H9 (cell line): ENCODE measurements at places on chromosomes 2 and 18. TPM values are rescaled to one million over a fixed set of nuclear protein-coding genes. Genes with fewer than 3 reads are reported as not detected.

The SLC4A3 gene
- total RNA-seq, result 10.7 and 11.1 TPM in 2 replicates

GRCh38 chr2:207481924-207482323 is 47.8 kb upstream of the CREB1 start:
- no peaks in the 10 kb centered on the region for H3K27me3 ChIP-seq
- peaks cover 3% of the 10 kb centered on the region; the same call in 1 of the 2 replicates for H3K4me1 ChIP-seq
- no peak overlapping the region for H3K4me3 ChIP-seq
- DNase-seq, result no peak

GRCh38 chr2:25835906-25836305 is 42.4 kb downstream of the ASXL2 start:
- no peak overlapping the region for H3K27ac ChIP-seq
- H3K27me3 ChIP-seq, result no peaks in the 10 kb centered on the region
- DNase-seq, result no peak
- peaks cover 31% of the 10 kb centered on the region for H3K36me3 ChIP-seq

GRCh38 chr2:237717366-237718276 is 81.0 kb upstream of the RBM44 start:
- peaks cover 9% of the 10 kb centered on the region; the same call in 1 of the 2 replicates for H3K4me1 ChIP-seq
- H3K27ac ChIP-seq, result no peak overlapping the region
- no peaks in the 10 kb centered on the region for H3K27me3 ChIP-seq
- H3K36me3 ChIP-seq, result no peaks in the 10 kb centered on the region; the same call in 2 of the 3 replicates

- no peak overlapping the region for H3K4me3 ChIP-seq
- H3K27ac ChIP-seq, result no peak overlapping the region
- H3K36me3 ChIP-seq, result no peaks in the 10 kb centered on the region
- H3K27me3 ChIP-seq, result no peaks in the 10 kb centered on the region
- peaks cover 2% of the 10 kb centered on the region; the same call in 1 of the 2 replicates for H3K4me1 ChIP-seq
- no peak for DNase-seq
These were observed 143.6 kb upstream of the MAP3K20 start for GRCh38 chr2:172931918-172932520.

GRCh38 chr2:152453129-152453911 is 118.3 kb downstream of the FMNL2 start:
- no peaks in the 10 kb centered on the region for H3K27me3 ChIP-seq
- peaks cover 21% of the 10 kb centered on the region for H3K4me1 ChIP-seq
- peaks cover 13% of the 10 kb centered on the region for H3K36me3 ChIP-seq

- no peak overlapping the region for H3K27ac ChIP-seq
- no peak for DNase-seq
- no peaks in the 10 kb centered on the region; the same call in 1 of the 2 replicates for H3K4me1 ChIP-seq
These were observed 77.3 kb downstream of the KCTD1 start for GRCh38 chr18:26471027-26471426.

DNA sequence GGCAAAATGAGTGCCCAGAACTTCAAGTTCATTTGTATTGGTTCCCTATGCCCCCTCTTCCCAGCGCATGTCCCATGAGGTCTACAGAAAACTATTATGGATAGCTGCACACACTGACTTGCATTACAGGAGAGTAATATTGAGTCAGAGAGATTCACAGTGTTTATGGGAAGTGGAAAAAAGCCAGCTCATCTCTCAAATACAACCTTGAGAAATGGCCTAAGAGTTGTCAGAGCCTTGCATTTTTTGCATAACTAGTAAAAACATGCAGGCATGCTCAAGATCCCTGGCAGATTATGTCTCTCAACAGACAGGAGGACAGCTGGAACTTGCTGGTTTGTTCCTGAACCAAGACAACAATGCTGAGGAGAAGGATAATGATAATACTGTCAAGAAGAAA is 1292.8 kb downstream of the DSC3 start:
- H3K36me3 ChIP-seq, result no peaks in the 10 kb centered on the region
- no peak overlapping the region for H3K27ac ChIP-seq
- no peak for DNase-seq
- no peak overlapping the region for H3K4me3 ChIP-seq
- no peaks in the 10 kb centered on the region for H3K27me3 ChIP-seq

DNA sequence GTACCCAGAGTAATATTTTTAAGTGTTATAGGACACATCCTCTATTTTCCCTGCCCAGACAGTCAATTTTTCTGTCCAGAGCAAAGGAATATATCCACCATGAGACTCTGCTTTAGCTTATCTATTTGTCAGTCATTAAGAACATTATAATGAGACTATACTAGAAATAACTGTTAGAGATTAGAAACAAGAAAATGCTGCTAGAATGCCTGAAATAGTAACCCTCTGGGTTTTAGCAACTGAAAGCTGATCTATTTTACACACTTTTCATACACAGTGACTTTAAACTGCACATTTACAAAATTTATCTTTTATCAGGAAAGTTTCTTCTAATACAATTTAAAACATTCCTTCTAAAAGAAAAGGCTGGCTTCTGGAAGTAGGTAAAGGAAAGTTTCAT is 39.6 kb downstream of the MBD2 start:
- no peaks in the 10 kb centered on the region; the same call in 1 of the 2 replicates for H3K4me1 ChIP-seq
- H3K4me3 ChIP-seq, result no peak overlapping the region
- no peaks in the 10 kb centered on the region for H3K27me3 ChIP-seq
- DNase-seq, result no peak
